ENCODE measurements at places on chromosomes 12 and 14.

- H3K36me3 ChIP-seq, result no peaks in the 10 kb centered on the region
- no peaks in the 10 kb centered on the region for H3K4me1 ChIP-seq
- H3K27me3 ChIP-seq, result no peaks in the 10 kb centered on the region
- DNase-seq, result no peak
Observed at GRCh38 chr14:89753828-89754412, 200.6 kb downstream of the EFCAB11 start.

- DNase-seq, result peak; percentile 56
- H3K4me3 ChIP-seq, result no peak overlapping the region
- H3K4me1 ChIP-seq, result peaks cover 9% of the 10 kb centered on the region
- H3K27me3 ChIP-seq, result no peaks in the 10 kb centered on the region
- H3K36me3 ChIP-seq, result no peaks in the 10 kb centered on the region
Observed at GRCh38 chr12:121789800-121790728, 3.4 kb downstream of the RHOF start.

GRCh38 chr12:67586951-67587350, 61.6 kb upstream of the DYRK2 start:
- no peak overlapping the region for H3K27ac ChIP-seq
- no peaks in the 10 kb centered on the region for H3K27me3 ChIP-seq
- H3K4me3 ChIP-seq, result no peak overlapping the region
- DNase-seq, result no peak

GRCh38 chr14:93937519-93937918, 10.4 kb downstream of the FAM181A start:
- H3K27me3 ChIP-seq, result no peaks in the 10 kb centered on the region
- no peak overlapping the region for H3K27ac ChIP-seq

GRCh38 chr12:77722536-77722935, 108.2 kb upstream of the NAV3 start:
- no peak overlapping the region for H3K4me3 ChIP-seq
- no peaks in the 10 kb centered on the region for H3K36me3 ChIP-seq
- H3K27me3 ChIP-seq, result no peaks in the 10 kb centered on the region

DNA sequence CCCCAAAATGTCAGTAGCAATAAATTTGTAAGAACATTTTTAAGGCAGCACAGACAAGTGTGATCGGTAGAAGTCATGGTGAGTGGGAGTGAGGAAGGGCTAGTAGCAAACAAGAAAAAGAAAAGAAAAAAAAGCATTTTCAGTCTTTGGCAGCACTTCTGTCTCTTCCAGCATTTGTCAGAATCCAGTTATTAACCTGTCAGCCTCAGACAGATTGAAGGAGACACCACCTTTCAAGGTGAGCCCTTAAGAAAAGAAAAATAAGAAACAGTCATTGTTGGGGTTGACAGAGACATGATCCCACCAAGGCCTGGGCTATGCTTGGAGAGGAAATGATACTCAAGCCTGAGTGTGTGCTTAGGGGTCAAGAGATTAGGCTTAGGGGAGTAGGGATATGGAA, 947.4 kb downstream of the NRXN3 start:
- H3K36me3 ChIP-seq, result no peaks in the 10 kb centered on the region
- H3K4me3 ChIP-seq, result no peak overlapping the region
- H3K4me1 ChIP-seq, result peaks cover under 1% of the 10 kb centered on the region
- no peak for DNase-seq

GRCh38 chr12:52813885-52814709, at the start of gene KRT4:
Gene KRT4 (minus strand): TSS chr12:52814116. CDS start chr12:52814058, 58 bp downstream.
- DNase-seq, result no peak
- H3K27ac ChIP-seq, result no peak within 1 kb of the TSS
- H3K27me3 ChIP-seq, result no peaks in the 10 kb centered on the region

- no peak for DNase-seq
- H3K4me1 ChIP-seq, result no peaks in the 10 kb centered on the region
- H3K36me3 ChIP-seq, result no peaks in the 10 kb centered on the region
- H3K27ac ChIP-seq, result no peak overlapping the region
- H3K27me3 ChIP-seq, result no peaks in the 10 kb centered on the region
Observed at GRCh38 chr12:38411426-38411825, 94.9 kb downstream of the ALG10B start.

GRCh38 chr12:5622280-5622679, 190.4 kb downstream of the NTF3 start:
- H3K27ac ChIP-seq, result no peak overlapping the region
- no peak overlapping the region for H3K4me3 ChIP-seq
- H3K4me1 ChIP-seq, result peaks cover 5% of the 10 kb centered on the region
- DNase-seq, result peak; percentile 78
- H3K27me3 ChIP-seq, result no peaks in the 10 kb centered on the region

DNA sequence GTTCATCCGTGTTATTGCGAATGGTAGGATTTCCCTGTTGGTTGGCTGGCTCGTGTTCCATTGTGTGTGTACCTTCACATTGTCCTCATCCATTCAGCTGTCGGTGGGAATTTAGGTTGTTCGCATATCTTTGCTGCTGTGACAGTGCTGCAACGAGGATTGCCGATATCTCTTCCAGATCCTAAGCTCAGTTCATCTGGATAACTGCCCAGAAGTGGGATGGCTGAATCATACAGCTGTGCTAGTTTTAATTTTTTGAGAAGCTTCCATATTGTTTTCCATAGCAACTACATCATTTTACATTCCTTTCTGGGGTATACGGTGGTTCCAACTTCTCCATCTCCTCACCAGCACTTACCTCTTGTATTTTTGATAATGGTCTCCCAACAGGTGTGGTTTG, 292.8 kb upstream of the SFSWAP start:
- no peaks in the 10 kb centered on the region for H3K36me3 ChIP-seq
- H3K4me3 ChIP-seq, result no peak overlapping the region
- DNase-seq, result no peak

GRCh38 chr14:54483846-54484245, 4.9 kb downstream of the GMFB start:
- DNase-seq, result no peak
- no peaks in the 10 kb centered on the region for H3K4me1 ChIP-seq
- peaks cover 6% of the 10 kb centered on the region for H3K36me3 ChIP-seq

GRCh38 chr12:113936460-113936859, 29.7 kb downstream of the RBM19 start:
- no peaks in the 10 kb centered on the region for H3K4me1 ChIP-seq
- H3K27me3 ChIP-seq, result no peaks in the 10 kb centered on the region
- no peak for DNase-seq
- H3K36me3 ChIP-seq, result peaks cover 64% of the 10 kb centered on the region

GRCh38 chr12:13428538-13429265, 232.2 kb downstream of the EMP1 start:
- H3K27ac ChIP-seq, result no peak overlapping the region
- H3K4me1 ChIP-seq, result no peaks in the 10 kb centered on the region
- DNase-seq, result no peak
- H3K36me3 ChIP-seq, result no peaks in the 10 kb centered on the region
- H3K4me3 ChIP-seq, result no peak overlapping the region
- H3K27me3 ChIP-seq, result no peaks in the 10 kb centered on the region

DNA sequence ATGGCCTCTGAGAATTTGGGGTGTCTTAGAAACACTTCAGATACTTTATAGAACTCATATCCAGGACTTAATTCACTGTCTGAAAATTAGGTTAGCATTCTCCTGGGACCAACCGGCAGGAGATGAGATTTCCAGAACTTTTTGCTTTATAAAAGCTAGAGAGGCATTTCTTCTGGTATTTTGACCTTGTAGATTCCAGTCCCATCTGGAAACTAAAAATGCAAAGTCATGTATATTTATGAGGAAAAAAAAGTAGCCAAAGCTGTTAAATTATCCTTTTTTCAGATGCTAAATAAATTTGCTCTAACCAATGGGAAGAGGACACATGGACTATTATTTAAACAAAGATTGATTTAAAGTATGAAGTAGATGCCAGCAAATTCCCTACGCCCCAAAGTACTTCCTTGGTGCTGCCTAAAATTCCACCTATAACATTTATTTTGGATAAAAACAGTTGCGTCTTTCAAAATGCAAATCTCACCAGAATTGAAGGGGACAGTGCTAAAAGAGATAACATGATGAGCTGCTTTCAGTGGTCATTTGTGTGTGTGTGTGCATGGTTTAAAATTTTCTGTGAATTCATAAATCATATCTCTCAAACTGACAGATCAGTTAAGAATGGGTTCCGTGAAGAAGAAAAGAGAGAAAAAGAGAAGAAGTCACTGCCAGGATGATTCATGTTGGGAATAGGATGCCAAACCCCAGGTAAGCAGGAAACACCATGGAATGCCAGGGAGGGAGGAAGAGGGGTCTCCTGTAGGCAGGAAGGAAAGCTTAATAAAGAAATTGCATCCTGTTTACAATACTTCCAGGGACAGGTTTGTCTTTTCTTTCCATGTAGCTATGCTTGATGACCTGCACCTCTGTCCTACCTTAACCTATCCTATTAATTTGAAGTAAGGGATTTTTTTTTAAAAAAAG, 97.7 kb upstream of the RGS6 start:
- H3K4me3 ChIP-seq, result no peak overlapping the region
- H3K36me3 ChIP-seq, result no peaks in the 10 kb centered on the region
- DNase-seq, result no peak
- H3K27me3 ChIP-seq, result no peaks in the 10 kb centered on the region

DNA sequence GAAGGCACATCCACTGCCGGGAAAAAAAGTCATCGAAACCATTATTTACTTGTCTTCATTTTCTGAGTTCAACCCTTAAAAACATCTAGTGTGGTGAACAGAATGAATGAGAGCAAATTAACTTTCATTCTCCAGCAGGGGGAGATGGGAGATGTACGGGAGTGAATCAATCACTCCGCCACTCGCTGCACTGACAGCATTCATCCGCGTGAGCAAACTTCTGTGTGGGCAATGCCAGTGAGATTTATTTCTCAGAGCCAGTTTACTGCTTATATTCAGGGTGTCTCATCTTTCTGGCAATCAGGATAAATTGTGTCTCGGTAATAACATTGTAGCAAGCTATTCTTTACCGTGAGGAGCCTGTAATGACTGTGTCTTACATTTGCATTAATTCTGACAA, 463.6 kb upstream of the MIS18BP1 start:
- H3K4me3 ChIP-seq, result no peak overlapping the region
- DNase-seq, result no peak
- H3K27ac ChIP-seq, result no peak overlapping the region
- H3K4me1 ChIP-seq, result no peaks in the 10 kb centered on the region
- no peaks in the 10 kb centered on the region for H3K36me3 ChIP-seq

- H3K36me3 ChIP-seq, result peaks cover 58% of the 10 kb centered on the region
- no peaks in the 10 kb centered on the region for H3K27me3 ChIP-seq
- H3K27ac ChIP-seq, result peak overlapping the region; percentile 55
- DNase-seq, result peak; percentile 82
- H3K4me3 ChIP-seq, result no peak overlapping the region
Observed at GRCh38 chr14:74501135-74501614, 7.6 kb downstream of the ISCA2 start.

DNA sequence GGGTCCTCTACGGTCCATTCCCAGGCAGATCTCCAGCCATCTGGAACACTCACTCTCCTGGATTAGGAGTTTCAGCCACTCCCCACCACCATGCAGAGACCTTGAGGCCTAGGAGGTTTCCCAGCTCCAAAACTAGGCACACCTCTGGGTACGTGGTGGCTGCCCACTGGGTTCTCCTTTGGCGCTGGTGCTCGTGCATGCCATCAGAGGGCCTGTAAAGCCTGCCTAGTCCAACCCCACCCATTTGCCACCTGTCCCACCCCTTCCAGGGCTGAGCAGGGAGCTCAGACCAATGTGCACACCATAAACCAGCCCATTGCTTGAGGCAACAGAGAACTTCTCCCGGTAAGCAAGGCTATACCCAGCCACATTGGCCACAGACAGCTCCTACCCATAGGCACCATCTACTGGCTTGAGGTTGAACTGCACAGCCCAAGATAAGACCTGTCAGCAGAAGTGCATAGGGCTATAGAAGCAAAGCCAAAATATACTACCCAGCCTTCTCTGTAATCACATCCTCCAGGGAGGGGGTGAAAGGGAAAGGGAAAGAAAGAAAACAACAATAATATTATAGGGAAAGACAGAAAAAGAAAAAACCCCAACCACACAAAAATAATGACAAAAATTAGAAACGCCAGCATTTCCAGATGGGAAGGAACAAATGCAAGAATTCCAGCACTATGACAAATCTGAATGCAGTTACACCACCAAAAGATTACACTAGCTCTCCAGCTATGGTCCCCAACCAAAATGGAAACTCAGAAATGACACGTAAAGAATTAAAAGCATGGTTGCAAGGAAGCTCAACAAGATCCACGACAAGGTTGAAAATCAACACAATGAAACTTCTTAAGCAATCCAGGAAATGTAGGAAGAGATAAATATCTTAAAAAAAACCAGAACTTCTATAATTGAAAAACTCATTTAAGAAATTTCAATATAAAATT, 111.9 kb upstream of the CCDC175 start:
- no peak overlapping the region for H3K4me3 ChIP-seq
- no peak overlapping the region for H3K27ac ChIP-seq
- H3K27me3 ChIP-seq, result no peaks in the 10 kb centered on the region

- H3K27ac ChIP-seq, result no peak overlapping the region
- no peaks in the 10 kb centered on the region for H3K36me3 ChIP-seq
- H3K4me1 ChIP-seq, result no peaks in the 10 kb centered on the region
- H3K4me3 ChIP-seq, result no peak overlapping the region
Observed at GRCh38 chr12:52395761-52396434, 10.2 kb downstream of the KRT82 start.

DNA sequence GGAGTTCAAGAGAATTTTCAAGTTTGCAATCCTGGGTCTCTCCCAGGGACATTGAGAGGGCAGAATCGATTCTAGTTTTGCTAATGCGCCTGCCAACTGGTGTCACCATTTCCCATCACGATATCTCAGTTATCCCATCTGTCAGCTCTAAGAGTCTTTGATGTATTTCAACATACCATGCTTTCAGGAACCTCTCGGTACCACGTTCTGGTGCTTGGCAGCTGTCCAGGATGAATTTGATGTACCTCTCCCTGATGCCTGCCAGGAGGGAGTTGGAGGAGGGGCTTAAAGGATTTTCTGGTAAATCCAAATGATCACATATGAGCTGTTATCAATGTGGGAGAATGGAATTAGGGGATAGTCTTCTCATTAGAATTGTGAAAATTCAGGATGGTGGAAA, 332.5 kb downstream of the RGS6 start:
- no peaks in the 10 kb centered on the region for H3K4me1 ChIP-seq
